ENCODE measurements at places on chromosomes 5 and 9.

DNA sequence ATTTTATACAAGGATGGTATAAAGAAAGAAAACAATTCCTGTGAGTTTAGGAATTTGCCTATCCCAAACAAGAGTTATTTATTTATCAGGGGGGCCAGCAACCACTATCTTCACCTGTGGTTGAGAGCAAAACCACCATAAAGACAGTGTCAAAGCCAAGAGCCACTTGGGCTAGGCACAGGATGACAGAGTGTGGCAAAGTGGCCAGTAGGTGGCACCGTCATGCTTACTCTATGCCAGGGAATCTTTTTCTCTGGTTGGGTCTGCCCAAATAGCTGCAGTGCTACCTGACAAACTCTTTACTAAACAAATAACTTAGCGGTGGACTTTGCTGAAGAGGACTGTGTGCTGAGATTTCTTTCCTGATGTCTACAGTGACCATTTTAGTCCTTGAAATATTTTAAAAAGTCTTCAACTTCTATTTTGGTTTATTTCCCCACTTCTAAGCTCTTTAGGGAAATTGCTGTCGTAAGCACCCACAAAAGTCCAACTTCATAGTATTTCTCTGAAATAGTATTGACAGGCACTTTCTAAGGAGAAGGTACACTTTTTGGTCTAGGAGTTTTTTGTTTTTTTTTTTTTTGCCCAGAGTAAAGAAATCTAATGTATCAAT lies 285.0 kb downstream of the RFX3 start:
- DNase-seq, result peak; percentile 77

DNA sequence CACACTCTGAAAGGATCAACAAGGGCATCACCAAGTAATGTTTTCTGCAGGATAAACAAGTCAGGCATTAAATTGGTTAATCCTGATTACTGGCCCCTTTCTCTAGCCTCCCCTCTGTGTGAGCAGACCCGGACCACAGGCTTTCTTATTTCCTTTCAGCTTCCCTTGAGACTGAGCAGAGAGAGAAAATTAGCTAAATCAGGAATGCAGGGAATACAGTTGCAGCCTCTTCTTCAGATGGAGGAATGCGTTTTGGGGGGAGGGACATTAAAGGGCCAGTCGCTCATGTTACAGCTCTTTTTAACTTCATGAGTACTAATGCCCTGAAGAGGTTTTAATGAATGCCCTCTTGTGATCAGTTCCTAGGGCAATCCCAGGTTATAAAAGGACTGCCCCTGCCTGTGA lies 19.8 kb downstream of the PCDHAC2 start:
- no peak for DNase-seq

DNA sequence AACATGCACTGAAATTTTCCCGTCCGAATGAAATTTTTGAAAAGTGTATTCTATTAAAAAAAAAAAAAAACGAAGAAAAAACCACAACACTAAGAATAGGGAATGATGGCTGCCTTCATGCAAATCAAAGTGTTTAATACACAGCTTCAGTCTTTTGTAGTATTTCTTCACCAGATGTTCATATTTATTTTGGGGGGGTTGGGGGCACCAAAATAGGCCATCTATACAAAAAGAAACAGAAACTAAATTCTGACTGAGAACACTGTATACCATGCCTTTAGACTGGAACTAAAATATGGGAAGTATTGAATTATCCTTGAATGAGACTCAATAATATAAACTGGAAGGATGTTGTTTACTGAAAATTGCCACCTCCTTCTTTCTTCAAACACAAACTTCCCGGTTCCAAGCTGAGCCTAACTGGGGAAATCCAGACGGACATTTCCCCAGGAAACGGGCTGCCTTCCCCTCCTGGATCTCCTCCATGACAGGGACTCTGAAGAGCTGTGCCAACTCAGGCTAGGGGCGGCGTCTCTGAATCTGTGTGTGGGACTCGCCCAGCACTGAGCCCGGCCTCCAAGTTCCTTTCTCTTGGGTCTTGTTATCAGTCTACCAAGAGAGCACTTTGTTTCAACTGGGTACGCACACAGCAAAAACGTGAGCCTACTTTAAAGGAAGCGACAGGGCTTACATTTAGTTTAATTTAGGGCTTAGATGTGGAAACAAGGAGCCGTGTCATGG lies 511.3 kb upstream of the ADAMTS16 start:
- no peak for DNase-seq

DNA sequence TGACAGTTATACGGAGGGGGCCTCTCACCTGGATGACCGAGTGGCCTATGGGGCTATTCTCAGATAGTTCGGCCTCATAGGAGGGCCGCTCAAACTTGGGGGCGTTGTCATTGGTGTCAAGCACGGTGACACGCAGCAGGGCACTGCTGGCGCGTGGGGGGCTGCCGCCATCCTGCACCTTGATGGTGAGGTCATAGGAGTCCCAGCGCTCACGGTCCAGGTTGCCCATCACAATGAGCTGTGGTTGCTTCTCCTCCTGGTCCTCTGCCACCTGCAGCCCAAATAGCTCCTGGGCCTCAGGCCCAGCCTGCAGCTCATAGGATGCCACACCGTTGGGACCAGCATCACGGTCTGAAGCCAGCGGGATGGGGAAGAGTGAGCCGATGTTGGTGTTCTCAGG lies 9.7 kb downstream of the PCDH1 start:
- DNase-seq, result no peak

DNA sequence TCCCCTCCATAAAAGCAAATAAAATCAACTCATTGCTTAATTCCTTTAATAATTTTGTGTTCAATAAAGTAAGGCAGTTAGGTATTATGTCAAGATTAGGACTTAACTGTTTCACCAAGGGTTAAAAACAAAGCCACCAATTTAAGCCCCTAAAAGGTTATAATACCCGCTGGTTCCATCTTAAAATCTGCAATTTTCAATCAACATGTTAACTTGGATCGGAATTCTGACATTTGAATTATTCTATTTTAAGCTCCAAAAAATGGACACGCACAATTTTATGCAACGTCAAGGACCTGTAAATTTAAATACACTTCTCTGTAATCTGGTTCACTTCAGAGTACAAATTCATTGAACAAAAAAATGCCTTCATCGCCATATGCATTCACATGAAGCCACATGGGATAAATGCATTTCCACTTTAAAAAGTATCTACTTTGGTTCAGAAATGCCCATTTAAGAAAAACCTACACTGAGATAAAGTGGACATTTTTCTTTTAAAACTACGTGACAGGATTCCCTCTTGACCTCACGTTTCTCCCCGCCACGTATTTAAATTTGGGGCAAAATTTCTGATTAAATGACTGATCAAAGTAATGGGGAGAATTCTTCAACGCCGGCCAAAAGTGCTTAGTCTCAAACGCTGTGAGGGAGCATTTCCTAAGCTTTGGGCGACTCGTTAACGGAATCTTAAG lies 721 bp downstream of the GIN1 start:
- no peak for DNase-seq

- DNase-seq, result no peak
Observed at GRCh38 chr5:75612901-75613300, 1.6 kb downstream of the ANKDD1B start.

DNA sequence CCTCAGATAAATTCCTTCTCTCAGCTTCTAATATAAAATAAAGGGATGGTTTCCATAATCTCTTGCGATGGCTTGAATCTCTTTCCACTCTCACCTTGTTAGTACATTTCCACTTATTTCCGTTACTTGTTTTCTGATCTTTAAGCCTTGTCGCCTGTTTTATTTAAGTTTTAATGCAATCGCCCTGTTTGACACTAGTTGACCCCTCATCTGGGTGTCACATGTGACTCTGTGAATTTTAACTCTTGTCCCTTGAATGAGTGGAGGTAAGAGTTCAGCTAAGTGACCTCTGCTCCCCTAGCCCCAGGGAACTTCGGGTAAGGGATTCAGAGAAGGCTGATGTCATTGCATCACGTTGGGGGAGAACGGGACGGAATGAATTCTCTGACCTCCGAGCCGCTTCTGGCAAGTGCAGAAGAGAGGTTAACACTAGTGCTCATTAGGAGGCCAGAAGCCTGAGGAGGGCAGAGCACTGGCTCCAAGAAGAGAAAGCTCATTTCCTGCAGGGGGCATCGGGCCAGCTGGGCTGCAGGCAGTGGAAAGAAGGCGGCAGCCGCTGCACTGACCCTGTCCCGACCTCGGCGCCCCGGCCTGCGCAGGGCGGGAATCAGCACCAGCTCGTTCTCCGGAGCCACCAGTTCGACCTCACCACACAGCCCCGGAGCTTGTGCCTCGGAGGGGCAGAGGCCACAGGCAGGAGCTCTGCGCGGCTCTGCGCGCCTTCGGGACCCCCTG lies 569 bp downstream of the HINT2 start:
- peak; percentile 50 for DNase-seq

DNA sequence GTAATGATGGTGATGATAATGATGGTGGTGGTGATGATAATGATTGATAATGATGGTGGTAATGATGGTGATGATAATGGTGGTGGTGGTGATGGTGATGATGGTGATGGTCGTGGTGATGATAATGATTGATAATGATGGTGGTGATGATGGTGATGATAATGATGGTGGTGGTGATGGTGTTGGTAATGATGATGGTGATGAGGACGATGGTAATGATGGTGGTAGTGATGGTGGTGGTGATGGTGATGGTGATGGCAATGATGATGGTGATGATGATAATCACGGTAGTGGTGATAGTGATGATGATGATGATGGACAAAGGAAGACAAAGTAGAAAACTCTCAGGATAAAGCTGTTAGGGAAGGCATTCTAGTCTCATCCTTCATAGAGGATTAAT lies 310.5 kb downstream of the MSX2 start:
- DNase-seq, result no peak
